Panc1 (cell line): ENCODE measurements at places on chromosomes 5 and 9.

GRCh38 chr5:142114687-142115086, 6.1 kb downstream of the NDFIP1 start:
- DNase-seq = no peak

- no peak for DNase-seq
These were observed 125.3 kb downstream of the ST8SIA4 start for GRCh38 chr5:100777680-100778300.

DNA sequence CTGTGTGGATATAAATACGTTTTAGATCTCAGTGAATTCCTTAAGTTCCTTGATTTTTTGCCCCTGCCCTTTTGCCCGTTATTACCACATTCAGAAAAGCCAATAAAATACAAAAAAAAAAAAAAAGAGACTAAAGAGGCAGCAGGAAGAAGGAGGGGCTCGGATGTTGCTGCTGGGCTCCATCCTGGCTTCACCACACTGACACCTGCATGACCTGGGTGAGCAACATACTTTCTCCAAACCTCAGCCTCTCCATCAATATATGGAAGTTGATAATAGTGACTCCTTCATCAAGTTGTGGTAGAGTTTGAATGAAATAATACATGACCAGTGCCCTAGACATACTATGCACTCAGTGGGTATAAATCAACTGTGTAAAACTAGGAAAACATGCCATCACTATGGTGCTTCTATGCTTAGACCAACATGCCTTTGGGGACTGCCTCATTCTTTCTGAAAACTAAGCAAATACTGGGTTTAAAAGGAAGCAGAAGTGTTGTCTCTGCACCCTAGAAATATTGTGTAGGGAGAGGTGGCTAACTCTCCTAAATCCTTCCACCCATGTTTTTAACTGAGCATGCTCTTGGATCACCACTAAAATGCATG, 243.0 kb downstream of the PIK3R1 start:
- no peak for DNase-seq

GRCh38 chr5:13749766-13750165, 194.7 kb downstream of the DNAH5 start:
- no peak for DNase-seq

- DNase-seq = no peak
These were observed 29.1 kb upstream of the IL12B start for GRCh38 chr5:159359408-159359807.

DNA sequence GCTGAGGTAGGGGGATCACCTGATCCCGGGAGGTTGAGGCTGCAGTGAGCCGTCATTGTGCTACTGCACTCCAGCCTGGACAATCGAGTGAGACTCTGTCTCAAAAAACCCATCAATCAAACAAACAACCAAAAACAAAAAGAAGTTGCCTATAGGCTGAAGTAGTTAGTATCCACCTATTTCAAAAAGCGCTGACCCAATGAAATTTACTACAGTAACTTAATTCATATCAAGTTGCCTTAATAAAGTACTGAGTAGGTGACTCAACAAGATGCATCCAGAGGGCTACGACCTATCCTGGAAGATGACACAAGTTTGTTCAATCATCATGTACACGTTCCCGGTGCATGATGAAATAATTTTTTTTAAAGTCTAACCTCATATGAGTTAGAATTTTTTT, 648.6 kb upstream of the DMAC1 start:
- no peak for DNase-seq

DNA sequence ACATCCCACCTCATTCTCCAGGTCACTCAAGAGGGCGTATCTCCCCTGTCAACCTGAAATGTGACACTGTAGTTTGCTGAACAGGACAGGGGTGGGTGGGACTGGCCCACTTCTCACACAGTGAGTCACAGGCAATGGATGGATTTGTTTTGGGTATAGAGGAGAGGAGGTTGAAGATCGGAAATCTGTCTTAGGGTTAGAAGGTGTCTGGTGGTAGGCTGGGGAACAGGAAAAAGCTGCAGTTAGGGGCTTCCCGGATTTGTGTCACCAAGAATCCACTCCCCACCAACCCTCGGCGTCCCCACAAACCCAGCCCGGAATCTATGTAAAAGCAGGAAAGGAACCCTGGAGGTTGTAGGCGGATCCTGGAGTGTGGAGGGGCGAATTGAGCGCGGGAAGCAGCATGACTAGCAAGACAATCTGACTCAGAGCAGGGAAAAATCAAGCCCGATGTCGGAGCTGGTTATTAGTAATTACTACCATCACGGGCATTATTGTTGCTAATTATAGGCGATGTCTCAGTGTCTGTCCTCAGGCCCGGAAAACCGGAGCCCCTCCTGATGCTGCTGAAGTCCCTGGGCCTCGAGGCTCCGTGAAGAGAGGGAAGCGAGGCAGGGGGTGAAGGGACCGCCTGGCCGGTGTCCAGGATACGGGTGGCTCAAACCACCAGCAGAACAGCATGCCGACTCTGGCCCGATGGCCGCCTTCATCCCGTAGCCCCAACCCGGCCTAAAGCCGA, 1.7 kb upstream of the IRX1 start:
- no peak for DNase-seq

DNA sequence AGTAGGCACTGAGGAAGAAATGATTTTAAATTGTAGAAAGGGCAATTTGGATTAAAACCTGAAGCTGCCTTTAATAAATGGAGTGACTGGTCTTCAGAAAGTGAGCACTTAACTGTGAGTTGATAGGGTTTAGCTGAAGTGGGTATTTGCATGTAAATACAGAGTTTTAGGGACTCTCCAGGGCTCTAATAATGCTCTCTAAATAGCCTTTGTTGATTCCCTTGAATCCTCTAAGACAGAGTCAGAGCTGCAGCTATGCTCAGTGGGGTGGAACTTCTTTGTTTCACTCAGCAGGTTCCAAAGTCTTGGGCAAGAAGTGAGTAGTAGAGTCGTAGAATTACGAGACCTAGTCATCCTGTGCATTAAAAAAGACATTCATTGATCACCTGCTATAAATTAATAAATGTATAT, 21.4 kb downstream of the GLRA1 start:
- no peak for DNase-seq

DNA sequence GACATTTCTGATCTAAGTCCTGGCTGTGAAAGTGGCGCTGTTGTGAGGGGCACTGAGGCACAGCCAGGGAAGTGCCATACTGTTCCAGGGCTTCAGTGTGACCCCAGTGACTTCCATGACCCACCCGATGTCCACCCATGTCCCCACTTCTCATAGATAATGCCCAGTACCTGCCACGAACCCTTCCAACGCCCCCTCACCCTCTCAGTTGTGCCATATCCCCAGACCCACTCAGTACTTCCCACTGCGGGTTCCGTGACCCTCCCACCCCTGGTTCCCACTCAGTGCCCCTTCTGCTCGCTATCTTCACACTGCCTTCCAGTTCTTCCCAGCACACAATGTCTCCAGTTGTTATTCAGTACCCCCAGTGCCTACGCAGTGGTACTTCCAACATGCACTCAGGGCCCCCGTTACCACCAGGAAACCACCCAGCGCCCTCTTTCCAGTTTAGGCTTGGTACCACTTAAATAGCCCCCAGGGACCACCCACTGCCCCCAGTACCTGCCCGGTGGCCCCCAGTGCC, 30.7 kb upstream of the PSD2 start:
- DNase-seq = no peak

DNA sequence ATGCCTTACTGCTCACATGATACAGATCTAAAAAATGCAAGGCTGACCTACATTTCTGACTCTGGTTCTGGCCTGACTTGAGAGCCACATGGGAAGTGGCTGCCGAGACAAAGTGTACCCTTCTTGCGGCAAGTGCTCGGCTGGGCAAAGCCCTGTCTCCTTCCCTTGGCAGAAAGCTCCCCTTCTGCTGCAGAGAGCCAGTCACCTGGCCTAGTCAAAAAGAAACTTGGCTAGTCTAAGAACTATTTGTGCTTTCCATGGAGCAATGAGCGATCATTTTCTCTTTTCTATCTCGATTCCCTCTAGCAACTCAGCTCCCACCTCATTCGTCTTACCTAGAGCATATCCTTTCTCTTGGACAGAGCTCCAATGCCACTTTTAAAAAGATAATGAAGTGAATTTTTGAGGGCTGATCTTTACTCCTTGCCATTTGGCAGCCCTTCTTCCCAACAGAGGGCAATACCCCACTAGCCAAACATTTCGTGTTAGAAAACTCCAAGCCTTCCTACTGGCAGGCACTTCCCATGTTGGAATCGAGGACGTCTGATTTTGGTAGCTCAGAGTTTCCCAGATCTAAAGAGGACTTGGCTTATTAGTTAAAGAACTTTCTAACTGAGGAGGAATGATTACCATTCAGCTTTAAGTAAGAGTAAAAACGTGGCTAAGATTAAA, 108.1 kb upstream of the PRRC1 start:
- DNase-seq = no peak

DNA sequence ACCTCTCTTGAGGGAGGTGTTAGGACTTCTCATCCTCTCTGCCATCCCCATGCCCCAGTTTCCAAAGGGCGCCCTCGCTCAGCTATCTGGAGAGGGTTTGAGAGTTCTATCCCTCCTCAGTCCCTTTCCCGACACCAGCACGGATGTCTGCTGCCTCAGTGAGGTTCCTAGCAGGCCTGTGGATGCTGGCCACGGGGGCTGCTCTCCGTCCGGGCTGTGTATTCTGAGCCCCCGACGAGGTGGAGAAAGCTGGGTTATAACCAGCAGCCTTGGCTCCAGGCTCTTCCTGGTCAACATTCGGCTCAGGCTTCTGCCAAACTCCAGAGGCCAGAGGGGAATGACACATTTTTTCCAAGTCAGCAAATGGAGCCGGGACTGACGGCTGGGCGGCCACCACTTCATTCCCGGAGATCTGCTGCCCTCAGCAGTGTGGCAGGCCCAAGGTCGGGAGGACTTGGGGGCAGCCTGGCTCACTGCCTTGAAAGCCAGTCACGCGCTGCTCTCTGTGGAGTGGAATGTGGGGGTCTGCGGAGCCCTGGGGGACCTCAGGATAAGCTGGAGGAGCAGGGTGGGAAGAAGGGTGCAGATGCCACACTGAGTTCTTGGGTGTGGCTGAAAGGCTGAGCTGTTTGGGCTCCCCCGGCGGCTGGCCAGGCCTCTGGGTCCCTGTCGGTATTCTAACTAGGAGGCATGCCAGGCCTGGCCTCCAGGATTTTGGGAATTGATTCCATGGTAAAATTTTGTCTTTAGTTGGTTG, 27.4 kb downstream of the PTPA start:
- no peak for DNase-seq

DNA sequence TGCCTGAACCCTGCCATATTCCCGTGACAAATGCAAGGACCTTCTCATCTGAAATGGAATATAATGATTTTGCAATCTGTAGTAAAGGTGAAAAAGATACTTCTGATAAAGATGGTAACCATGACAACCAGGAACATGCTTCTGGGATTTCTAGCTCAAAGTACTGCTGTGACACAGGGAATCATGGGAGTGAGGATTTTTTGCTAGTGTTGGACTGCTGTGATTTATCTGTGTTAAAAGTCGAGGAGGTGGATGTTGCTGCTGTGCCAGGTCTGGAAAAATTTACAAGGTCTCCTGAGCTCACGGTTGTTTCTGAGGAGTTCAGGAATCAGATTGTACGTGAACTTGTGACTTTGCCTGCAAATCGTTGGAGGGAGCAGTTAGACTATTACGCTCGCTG, 33.5 kb downstream of the AOPEP start:
- DNase-seq = no peak

GRCh38 chr5:115487168-115487567, 57.4 kb downstream of the FEM1C start:
- DNase-seq = no peak

DNA sequence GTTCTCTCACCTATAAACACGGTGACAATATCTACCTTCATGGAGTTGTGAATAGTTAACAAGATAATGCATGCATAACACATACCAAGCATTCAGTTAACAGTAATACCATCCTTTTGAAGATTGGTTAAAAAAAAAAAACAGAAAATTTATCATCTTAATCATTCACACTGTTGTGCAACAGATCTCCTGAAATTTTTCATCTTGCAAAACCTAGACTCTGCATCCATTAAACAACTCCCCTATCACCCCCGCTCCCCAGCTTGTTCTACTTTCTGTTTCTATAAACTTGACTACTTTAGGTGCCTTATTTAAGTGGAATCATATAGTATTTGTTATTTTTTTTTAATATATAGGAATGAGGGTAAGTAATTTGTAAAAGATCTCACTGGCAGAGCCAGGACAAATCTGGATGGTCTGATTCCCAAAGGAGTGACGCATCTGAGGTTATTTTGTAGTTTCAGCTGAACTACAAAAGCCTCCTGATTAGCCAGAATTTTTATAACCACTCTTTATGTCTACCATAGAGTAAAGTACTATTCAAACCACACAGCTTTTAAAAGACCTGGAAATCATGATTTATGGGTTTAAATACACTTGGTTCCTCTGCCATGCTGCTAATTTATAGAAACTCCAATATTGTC, 93.0 kb downstream of the FANCC start:
- DNase-seq = no peak

DNA sequence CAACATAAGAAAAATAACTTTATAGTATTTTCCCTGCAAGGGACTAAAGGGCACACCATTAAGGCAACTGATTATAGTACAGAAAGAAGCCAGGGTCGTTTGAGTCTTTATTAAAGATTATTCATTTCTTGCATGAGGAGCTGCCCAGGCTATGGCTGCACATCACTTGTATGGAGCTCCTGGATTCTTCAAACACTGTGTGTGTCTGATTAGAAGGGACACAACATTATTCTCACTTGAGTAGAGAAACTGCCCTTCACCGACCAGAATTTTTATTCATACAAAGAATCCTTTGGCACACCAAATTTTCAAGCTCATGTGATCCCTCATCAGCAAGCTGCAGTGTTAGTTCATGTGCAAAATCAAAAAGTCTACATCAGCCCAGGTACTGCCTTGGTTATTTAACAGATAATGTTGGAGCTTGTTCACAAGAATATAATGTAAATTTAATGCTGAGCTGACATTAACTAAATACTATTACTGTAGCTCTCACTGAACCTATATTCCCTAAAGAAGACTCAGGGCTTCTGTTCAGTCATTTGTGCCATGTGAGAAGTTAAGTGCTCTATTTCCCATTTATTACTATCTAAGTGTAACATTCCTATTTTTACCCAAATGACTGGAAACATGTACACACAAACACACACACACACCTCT, 9.9 kb downstream of the C5orf63 start:
- no peak for DNase-seq

DNA sequence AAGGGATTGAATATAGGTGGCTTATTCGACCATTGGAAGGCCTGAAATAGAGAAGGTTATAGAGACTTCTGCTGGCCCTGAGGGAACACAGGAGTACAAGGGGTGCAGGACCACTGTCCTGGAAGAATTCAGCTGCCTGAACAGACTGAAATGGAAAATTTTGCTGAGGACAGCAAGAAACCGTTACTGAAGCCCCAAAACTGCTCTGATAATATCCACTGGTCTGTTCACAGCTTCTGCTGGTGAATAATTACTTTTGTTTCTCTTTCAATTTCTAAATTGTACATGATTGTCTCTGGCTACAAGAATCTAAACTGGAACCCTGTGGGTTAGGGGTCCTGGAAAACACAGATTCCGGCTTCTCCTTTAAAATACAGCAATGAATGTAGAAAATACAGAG, 218.5 kb upstream of the CDH12 start:
- no peak for DNase-seq
